ENCODE measurements at places on chromosomes 12 and 14.
A peak's percentile ranks its signal among the peaks of the same experiment; 100 is the strongest.

DNA sequence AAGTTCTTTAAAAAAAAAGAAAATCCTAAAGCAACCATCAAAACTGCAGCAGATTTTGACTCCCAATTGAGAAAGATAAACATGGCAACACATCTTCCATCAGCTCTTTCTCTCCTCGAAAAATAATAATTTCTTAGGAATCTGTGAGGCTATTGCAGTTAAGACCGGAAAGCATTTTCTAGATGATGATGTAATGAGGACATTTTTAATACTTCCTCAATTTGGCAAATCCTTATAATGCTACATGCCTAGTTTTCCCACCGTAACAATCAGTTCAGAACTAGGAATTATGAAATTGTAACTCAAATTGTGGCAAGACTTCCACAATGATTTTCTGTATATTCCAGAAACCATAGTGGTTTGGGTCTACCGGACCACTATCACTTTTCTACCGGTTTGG, 180.9 kb upstream of the PDE3A start:
- DNase-seq, result no peak
- no peaks in the 10 kb centered on the region for H3K27me3 ChIP-seq
- H3K4me3 ChIP-seq, result no peak overlapping the region
- H3K4me1 ChIP-seq, result no peaks in the 10 kb centered on the region

DNA sequence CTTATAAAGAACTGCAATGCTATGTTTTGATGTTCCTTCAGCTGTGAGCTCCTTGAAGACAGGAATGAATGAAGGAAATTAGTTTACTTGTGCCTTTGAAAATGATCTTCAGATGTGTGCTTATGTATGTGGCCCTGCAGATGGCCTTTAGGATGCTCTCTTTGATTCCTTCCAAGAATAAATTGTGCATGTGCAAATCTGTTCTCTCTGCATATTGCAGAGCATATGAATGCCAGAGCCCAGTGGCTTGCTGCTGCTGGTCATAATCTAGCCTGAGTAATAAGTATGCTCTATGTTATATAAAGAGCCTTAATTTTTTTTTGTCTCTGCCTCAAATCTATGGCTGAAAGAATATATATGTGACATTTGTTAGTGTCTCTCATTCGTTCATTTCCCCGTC, 341.9 kb upstream of the NOVA1 start:
- DNase-seq, result no peak
- H3K27me3 ChIP-seq, result no peaks in the 10 kb centered on the region
- H3K27ac ChIP-seq, result no peak overlapping the region

GRCh38 chr12:104553421-104553820, 96.7 kb downstream of the CHST11 start:
- DNase-seq, result no peak
- H3K4me3 ChIP-seq, result no peak overlapping the region
- no peaks in the 10 kb centered on the region for H3K27me3 ChIP-seq
- H3K36me3 ChIP-seq, result no peaks in the 10 kb centered on the region

GRCh38 chr12:124393831-124394230, 98.9 kb downstream of the RFLNA start:
- H3K4me3 ChIP-seq, result no peak overlapping the region
- H3K27me3 ChIP-seq, result no peaks in the 10 kb centered on the region
- no peaks in the 10 kb centered on the region for H3K36me3 ChIP-seq
- peaks cover 18% of the 10 kb centered on the region for H3K4me1 ChIP-seq

DNA sequence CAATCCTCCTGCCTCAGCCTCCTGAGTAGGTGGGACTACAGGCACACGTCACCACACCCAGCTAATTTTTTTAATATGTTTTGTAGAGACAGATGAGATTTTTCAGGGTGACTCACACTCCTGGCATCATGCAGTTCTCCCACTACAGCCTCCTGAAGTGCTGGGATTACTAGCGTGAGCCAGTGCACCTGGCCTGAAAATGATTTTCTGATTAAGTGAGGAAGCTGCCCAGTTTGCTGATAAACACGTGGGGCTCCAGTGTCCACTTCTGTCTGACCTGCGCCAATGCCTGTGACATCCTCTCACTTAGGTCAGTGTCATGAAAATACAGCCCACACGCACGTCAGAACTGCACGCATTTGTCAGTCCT, 37.0 kb upstream of the SFSWAP start:
- H3K36me3 ChIP-seq, result no peaks in the 10 kb centered on the region
- no peaks in the 10 kb centered on the region for H3K4me1 ChIP-seq
- no peak overlapping the region for H3K27ac ChIP-seq
- no peak for DNase-seq

DNA sequence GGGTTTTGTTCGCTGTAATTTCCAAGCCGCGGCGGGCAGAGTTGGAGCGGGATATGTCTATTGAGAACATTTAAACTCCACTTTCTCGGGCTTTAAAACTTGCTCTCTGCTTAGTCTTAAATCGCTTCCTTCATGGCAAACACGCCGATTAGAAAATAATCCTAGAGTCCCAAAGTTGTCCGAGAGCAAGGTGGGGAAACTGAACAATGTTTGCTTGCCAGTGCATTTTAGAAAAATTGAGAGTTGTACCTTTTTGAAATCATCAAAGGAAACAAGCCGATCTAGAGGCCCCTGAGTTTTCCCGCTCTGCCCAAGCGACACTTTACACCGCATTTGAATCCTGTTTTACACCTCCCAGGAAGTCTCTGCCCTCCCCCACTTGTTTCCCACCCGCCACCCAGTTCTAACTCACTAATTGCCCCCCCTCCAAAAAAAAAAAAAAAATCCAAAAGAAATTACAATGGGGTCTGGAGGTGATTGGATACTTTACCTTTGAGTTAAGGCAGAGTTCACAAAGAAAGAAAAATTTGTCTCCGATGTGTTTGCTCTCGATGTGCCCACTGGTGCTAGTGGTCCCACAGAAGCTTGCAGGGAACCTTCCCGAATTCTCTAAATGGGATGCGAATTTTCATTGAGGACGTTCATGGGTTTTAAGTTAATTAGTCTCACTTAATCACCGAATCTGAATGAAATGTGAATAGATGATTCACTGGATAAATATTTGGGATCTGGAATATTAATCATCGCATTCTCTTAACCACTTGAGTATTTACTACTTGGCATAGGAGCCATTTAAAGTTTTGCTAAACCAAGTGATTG, 2.3 kb downstream of the HMGA2 start:
- H3K4me1 ChIP-seq, result 0 out of 2 replicates have a peak, but pooled peaks cover 3% of the 10 kb centered on the region
- DNase-seq, result no peak
- H3K36me3 ChIP-seq, result no peaks in the 10 kb centered on the region
- peaks cover 12% of the 10 kb centered on the region for H3K27me3 ChIP-seq

- no peaks in the 10 kb centered on the region for H3K4me1 ChIP-seq
- H3K27me3 ChIP-seq, result no peaks in the 10 kb centered on the region
- no peak overlapping the region for H3K4me3 ChIP-seq
Observed at GRCh38 chr12:30997685-30998440, 71.3 kb downstream of the TSPAN11 start.

DNA sequence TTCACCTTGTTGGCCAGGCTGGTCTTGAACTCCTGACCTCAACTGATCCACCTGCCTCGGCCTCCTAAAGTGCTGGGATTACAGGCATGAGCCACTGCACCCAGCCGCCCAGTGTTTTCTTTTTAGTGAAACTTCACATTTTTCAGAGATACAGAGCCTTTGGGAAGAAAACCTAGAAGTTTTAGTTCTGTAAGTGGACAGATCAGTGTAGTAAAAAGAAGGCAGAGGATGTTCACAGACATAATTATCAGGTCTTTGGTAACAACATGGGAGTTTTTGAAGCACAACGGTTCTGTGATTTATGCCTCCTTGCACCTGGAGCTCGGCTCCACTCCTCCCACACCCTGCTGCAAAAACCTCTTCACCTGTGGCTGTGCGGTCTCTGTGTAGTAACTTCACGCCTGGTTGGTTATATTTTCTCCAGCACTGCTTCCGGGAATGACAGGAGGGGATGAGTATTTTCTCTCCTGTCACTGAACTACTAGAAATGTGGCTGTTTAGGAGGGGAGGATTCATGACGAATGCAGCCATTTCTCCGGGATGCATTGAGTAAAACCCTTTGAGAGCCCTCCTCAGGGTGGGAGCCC, 67.0 kb downstream of the ARF6 start:
- DNase-seq, result no peak
- H3K27me3 ChIP-seq, result no peaks in the 10 kb centered on the region
- peak overlapping the region; percentile 25 for H3K27ac ChIP-seq
- H3K4me1 ChIP-seq, result no peaks in the 10 kb centered on the region
- H3K36me3 ChIP-seq, result no peaks in the 10 kb centered on the region

GRCh38 chr12:2356601-2357125, 303.9 kb downstream of the CACNA1C start:
- H3K36me3 ChIP-seq, result no peaks in the 10 kb centered on the region
- DNase-seq, result no peak
- no peak overlapping the region for H3K27ac ChIP-seq
- H3K27me3 ChIP-seq, result no peaks in the 10 kb centered on the region
- H3K4me3 ChIP-seq, result no peak overlapping the region

- peaks cover 18% of the 10 kb centered on the region for H3K4me1 ChIP-seq
- no peak overlapping the region for H3K4me3 ChIP-seq
- no peaks in the 10 kb centered on the region for H3K36me3 ChIP-seq
- peaks cover 4% of the 10 kb centered on the region for H3K27me3 ChIP-seq
Observed at GRCh38 chr12:100720016-100720654, 74.4 kb upstream of the ANO4 start.

GRCh38 chr12:126704609-126705008, 1562.4 kb upstream of the TMEM132C start:
- no peaks in the 10 kb centered on the region for H3K27me3 ChIP-seq
- H3K27ac ChIP-seq, result no peak overlapping the region
- H3K36me3 ChIP-seq, result no peaks in the 10 kb centered on the region
- no peaks in the 10 kb centered on the region for H3K4me1 ChIP-seq
- DNase-seq, result no peak

- H3K27me3 ChIP-seq, result peaks cover 29% of the 10 kb centered on the region
- H3K27ac ChIP-seq, result no peak overlapping the region
- H3K36me3 ChIP-seq, result no peaks in the 10 kb centered on the region
Observed at GRCh38 chr12:54129028-54129903, 59.5 kb downstream of the SMUG1 start.

- no peak overlapping the region for H3K27ac ChIP-seq
- no peak overlapping the region for H3K4me3 ChIP-seq
- H3K4me1 ChIP-seq, result no peaks in the 10 kb centered on the region
- DNase-seq, result no peak
- no peaks in the 10 kb centered on the region for H3K27me3 ChIP-seq
Observed at GRCh38 chr14:69654116-69654515, 42.7 kb downstream of the SUSD6 start.

DNA sequence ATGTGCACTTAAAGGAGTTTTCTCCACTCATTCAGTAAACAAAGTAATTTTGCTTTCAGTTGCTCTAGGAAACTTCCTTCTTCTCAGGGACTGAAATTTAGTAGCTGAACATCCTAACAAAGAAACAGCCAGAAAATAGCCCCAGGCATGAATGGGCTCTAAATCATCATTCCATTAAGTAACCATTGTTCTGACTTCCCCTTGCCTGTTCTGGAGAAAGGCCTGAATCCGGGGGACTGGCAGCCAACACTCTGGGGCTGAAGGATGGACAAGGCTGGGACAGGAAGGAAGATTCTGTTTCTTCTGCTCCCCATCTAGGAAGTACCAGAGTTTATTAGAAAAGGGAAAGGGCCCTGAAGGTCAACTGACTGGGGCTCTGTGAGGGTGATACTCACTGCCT, 104.5 kb downstream of the ESRRB start:
- H3K36me3 ChIP-seq, result no peaks in the 10 kb centered on the region
- no peak overlapping the region for H3K4me3 ChIP-seq
- no peaks in the 10 kb centered on the region for H3K4me1 ChIP-seq
- no peak for DNase-seq
- H3K27me3 ChIP-seq, result no peaks in the 10 kb centered on the region
- H3K27ac ChIP-seq, result no peak overlapping the region
